Stimulated activated CD8-positive, alpha-beta memory T cell treated with anti-CD3 and anti-CD28 coated beads, Interleukin-4, amount 100 ng/mL, for 24 hours (primary cell): ENCODE measurements at places on chromosomes 7 and 10.

DNA sequence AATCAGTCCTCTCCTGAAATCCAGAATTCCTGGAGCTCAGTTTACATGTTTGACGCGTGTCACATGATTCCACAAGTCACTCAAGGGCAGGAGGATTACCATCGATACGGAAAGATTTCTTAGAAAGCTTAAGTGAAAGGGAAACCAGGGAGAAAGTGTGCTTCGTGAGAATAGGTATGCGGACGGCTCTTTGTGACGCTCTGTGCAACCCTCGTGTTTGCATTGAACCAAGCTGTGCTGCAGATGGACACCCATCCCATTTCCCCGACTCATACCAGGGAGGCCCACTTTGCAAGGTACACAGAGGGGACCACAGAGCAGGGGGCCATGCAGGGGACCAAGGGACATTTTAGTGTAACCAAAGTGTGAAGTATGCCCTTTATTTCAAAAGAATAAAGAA is 43.2 kb downstream of the IKZF1 start:
- DNase-seq: no peak

GRCh38 chr10:19819419-19820033 is 3.3 kb downstream of the PLXDC2 start:
- DNase-seq: no peak

DNA sequence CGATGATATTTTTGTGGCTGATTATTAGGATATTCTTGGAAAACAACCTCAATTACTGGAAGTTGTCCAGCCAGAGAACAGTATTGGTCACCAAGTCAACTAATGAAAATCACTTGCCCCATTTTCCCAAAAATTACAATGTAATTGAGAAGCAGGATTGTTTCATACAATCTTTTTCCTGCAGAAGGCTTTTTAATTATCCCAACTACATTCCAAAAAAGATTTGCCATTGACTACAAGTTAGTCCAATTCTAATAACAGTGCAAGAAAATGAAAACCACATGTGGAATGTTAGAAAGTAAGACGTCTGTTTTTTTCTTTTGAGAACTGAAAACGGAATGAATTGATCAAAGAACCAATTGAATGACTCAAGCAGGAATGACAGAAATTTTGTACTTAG is 1195.8 kb downstream of the SORCS1 start:
- no peak for DNase-seq

DNA sequence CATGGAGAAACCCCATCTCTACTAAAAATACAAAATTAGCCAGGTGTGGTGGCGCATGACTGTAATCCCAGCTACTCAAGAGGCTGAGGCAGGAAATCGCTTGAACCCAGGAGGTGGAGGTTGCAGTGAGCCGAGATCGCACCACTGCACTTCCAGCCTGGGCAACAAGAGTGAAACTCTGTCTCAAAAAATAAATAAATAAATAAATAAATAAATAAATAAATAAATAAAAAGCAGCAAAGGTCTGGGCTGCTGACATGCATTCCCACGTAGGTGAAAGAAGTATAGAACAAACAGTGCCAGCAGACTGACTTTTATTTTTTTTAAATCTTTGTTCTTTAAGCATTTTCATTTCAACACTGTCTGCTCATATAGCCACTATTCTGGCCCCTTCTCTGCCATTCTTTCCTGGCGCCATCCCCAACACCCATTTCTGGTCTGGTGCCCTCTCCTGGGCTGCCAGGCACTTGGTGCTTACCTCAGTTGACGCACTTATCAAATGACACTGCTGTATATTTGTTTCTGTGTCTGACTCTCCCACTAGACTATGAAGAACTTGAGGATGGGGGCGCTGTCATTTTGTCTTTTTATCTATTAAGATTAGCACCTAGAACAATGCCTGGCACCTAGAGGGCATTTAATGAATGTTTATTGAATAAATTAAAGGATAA is 15.6 kb downstream of the FAM107B start:
- no peak for DNase-seq

- no peak for DNase-seq
These were observed 58.2 kb upstream of the DNAAF5 start for GRCh38 chr7:668139-668931.

DNA sequence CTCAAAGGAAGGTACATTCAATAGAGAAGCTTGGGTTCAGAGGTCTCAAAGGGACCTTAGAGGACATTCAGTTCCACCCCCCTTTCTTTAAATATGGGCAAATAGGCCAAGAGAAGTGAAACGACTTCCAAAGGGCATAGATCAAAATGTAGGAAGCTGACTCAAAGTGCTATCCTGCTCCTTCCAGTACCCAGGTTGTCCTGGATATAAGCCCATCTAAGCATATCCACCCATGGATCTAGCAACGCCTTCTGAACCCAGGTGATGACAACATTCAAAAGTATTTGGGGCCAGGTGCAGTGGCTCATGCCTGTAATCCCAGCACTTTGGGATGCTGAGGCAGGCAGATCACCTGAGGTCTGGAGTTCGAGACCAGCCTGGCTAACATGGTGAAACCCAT is 5.3 kb downstream of the ATXN7L1 start:
- no peak for DNase-seq

DNA sequence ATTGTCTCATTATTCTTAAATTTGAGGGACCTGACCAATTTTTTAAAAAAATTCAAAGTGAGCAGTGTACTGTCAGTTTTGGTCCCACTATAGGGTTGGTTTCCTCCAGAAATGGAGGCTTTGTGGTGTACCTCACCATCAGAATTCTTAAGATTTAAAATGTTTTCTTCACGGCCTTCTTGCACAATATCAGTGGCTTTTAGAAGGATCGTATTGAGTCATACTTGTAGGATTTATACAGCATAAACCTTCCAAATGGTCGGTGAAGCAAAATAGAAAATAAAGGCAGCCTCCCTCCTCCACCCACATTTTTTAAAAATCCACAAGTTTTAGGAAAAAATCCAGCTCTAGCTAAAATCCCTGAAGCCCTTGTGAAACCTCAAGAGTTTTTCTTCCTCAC is 126.4 kb downstream of the RNLS start:
- DNase-seq: no peak

DNA sequence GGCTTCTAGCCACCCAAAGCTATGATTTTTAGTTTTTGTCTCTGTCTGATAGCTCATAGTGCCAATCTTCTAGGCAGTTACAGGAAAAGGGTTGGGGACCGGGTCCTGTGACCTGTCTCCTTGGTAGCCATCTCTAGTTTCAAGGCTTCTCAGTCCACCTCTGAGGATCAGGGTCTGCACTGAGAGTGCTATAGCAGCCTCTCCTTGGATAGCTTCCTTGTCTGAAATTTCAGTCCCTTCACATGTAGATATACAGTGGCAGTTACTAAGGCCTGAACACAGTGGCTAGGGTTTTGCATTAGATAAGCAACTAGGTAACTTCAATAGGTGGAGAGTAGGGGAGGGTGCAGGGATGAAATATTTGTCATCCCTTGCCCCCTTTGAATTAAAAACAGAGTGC is 321.3 kb downstream of the SEMA3D start:
- no peak for DNase-seq
